NCI-H446 treated with DMSO at 0.1 percent for 48 hours (cell line): ENCODE measurements at places on chromosomes 1 and 21.
A peak's percentile ranks its signal among the peaks of the same experiment; 100 is the strongest.

DNA sequence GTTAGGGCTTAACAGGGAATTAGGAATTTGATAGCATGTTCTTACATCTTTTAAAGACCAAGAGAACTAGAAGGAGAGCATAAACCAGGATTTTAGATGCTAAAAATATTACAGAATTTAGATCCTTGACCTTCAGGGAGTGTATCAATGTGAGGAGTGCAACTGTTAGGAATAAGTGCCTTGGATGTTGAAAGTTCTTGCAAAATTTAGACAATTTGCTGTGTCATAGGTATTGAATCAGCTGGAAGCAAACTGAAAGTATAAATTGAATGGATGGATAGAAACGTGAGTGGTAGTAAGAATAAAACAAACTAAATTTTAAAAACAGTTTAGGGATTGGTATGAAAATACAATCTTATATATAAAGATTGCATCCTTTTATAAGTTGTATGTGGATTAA lies 27.7 kb downstream of the PPP1R12B start:
- no peak for DNase-seq

GRCh38 chr1:162397943-162398560 lies 13.9 kb downstream of the SH2D1B start:
- DNase-seq = no peak

- DNase-seq = peak; percentile 73
These were observed 87.7 kb downstream of the KCNJ6 start for GRCh38 chr21:37828556-37828955.

DNA sequence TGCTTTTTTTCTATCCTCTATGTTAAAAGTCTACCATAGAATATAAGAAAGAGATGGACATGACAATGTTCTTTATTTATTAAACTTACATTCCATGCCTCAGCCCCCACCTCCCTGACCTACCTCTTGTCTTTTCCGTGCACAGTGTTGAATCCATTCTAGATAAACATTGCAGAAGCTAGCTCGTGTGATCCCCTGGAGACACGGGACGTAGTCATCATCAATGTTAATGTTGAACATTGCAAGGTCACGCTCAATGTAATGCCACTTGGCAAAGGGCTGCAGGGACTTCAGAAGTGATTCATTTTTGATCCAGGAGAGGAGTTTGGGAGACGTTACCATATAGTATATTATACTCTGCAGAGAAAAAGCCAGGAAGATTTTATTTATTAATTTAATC lies 66.4 kb downstream of the NTPCR start:
- DNase-seq = no peak

DNA sequence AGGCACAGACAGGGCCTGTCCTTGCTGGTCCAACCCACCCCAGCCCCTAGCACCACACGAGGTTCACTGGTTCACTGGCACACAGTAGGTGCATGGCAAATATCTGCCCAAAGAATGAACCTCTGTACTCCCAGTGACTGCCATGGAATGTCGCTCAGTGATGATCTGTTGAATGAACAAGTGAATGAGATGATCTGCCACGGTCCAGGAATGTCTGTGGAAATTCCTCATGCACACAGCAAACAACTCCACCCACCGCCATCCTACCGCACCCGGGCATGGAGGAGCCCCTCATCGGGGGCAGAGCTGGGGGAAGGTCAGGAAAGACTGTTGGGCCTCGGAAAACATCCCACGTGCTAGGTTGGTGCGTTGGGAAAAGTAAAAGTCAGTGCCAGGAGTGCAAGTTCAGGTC lies 1.7 kb downstream of the HSPG2 start:
- DNase-seq = no peak

- no peak for DNase-seq
These were observed 61.8 kb upstream of the ITPKB start for GRCh38 chr1:226800763-226801380.

DNA sequence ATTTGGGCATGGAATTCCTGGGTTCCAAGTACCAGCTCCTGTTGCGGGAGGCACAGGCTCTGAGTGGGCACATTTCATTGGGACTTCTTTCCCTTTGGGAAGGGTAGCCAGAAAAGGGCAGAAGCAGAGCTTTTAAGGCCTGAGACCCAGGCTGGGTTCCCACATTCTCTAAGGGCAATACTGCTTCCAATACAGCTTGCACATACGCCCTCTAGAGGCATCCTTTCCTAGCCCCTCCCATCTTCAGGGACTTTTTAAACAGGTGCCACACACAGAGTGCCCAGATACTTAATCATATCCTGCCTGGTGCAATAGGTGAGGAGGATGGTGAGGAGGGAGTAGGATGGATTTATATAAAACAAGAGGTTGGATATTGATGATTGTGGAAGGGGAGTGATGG lies 5.7 kb downstream of the GPR88 start:
- no peak for DNase-seq

DNA sequence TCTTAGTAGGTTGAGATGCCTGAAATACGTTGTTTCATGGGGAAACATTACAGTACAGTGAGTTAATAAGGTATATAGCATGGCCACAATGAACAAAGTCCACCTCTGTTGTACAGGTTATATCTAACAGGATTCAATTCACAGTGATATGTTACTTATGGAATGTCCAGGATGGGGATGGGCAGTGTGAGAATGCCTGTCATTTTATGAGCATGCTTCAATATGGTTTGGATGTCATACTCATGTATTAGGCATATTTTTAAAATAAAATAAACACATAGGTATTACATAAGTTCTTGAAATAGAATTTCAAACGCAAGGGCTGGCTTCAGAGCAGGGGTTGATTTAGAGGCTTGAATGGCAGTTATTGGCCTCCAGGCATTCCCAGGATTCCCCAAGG lies 6.1 kb upstream of the PHLDA3 start:
- DNase-seq = no peak

- DNase-seq = no peak
These were observed 637.3 kb downstream of the MATN1 start for GRCh38 chr1:30085811-30086770.

GRCh38 chr1:8746554-8746953 lies 70.9 kb downstream of the RERE start:
- no peak for DNase-seq

GRCh38 chr1:86516335-86516734 lies 30.5 kb upstream of the CLCA4 start:
- no peak for DNase-seq
